ENCODE measurements at places on chromosomes 1 and 21. TPM values are rescaled to one million over a fixed set of nuclear protein-coding genes. Genes with fewer than 3 reads are reported as not detected.

The ZNF683 gene
- not detected for total RNA-seq

- no peak for DNase-seq
- no peak overlapping the region for H3K27ac ChIP-seq
- H3K4me1 ChIP-seq, result peaks cover 6% of the 10 kb centered on the region
- no peak overlapping the region for H3K4me3 ChIP-seq
- peaks cover 41% of the 10 kb centered on the region for H3K36me3 ChIP-seq
These were observed 7.0 kb upstream of the CDK11B start for GRCh38 chr1:1665815-1666251.

The CZIB gene
- total RNA-seq, result 37.5 TPM

The SRSF11 gene
- 94.5 TPM for total RNA-seq

The PCAT6 gene
- total RNA-seq, result 0.56 TPM

Data from IMR-90 (cell line).